ENCODE measurements at places on chromosomes 4 and X. TPM values are rescaled to one million over a fixed set of nuclear protein-coding genes. Genes with fewer than 3 reads are reported as not detected.

DNA sequence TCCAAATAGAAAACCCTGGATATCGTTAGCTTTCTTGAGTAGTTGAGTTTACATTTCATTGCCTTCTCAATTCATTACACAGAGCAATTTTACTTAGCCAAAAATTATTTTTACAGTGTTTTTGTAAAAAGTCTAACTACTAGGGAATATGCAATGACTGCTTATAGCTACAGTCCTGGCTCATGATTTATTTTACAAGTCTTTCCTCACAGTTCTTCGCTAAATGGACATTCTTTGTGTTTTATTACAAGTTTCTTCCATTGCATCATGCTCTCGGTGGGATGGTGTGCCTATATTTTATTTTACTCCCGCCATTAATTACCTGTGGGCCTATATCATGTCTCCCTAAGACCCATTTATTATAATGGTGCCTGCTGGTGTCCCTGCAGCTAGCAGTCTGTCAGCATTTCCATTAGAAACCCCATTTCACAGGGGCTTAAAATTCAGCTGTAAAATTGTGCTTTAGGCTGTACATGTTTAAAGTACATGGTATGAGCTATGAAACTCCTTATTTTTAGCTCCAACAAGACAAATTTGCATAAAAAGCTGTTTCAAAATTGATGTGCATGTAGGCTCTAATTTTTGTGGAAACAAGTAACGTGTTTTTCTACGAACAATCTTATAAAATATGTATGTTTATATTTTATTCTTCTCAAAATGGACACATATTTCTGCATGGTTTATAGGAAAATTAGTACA, 227.4 kb downstream of the SLC7A11 start:
- H3K4me1 ChIP-seq, result no peaks in the 10 kb centered on the region
- no peak overlapping the region for H3K4me3 ChIP-seq

DNA sequence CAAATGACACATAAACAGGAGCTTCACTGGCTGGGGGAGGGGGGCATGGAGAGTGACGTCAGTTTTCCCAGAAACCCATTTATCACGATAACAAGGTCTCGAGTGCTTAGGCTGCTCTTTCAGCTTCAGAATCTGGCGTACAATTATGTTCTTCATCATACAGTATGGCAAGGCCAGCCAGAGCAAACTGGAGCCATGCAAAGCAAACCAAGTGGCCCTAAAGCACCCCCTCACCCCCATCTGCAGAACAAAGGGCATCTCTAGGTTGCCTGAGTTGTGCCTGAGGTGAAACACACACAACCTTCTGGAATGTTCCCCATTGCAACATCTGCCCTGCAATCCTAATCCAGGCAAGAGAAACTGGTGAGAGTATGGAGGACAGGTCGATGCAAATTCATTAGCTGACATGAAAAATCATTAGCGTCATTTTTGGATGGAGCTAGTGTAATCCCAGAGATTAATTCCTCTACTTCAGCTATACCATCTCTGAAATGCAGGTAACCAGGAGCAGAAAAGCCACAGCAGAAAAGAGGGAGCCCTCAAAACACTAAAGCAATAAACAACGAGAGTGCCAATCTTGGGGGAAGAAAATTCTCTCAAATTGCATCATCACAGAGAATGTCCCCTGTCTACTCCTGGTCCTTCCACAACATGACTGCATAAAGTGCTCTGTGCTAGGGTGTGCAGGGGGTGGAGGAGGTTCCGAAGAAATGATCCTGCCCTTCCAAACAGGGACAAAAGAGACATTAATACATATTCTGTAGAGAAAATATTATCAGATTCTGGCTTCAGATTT, 1.8 kb downstream of the SEPTIN6 start:
- DNase-seq, result no peak
- no peaks in the 10 kb centered on the region for H3K36me3 ChIP-seq
- no peak overlapping the region for H3K27ac ChIP-seq
- no peaks in the 10 kb centered on the region for H3K4me1 ChIP-seq

DNA sequence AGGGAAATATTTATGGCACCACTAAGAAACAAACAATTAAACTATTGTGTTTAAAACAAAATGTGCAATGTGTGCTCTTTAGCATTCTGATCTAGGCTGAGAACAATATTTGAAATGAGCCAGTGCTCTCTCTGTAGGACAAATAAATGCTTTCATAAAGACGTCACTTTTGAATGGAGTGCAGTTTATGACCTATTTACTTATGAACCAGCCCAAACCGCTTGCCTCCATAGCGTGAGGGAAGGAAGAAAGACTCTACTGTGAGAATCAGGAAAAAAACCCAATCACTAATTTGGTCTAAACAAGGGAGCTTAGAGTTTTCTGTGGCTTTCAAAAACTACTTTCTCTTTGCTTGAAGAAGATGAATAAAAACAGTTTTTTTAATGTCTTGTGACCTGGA, 39.4 kb downstream of the SAT1 start:
- H3K27me3 ChIP-seq, result no peaks in the 10 kb centered on the region
- DNase-seq, result no peak
- no peaks in the 10 kb centered on the region for H3K4me1 ChIP-seq
- no peaks in the 10 kb centered on the region for H3K36me3 ChIP-seq
- H3K27ac ChIP-seq, result no peak overlapping the region

The CENPVL3 gene
- total RNA-seq, result not detected

The GAGE12H gene
- total RNA-seq, result not detected

DNA sequence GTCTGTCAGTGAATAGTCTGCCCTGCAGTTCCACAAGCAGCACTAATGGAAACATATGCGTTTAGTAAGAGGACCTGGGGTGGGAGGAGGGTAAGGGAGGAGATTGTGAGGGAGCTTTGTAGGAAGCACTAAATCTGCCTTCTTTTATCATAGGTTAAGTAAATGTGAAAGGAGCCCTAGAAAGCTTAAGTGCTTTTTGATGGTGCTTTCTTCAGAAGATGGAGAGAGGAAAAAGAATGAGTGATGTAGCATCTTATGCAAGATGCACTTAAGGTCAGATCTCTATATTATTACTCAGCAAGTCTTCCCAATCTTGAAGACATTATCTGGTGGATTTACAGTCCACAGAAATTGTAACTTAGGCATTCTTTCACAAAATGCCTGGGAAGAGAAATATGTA, 322.7 kb downstream of the PDHA2 start:
- no peak overlapping the region for H3K4me3 ChIP-seq
- no peaks in the 10 kb centered on the region for H3K4me1 ChIP-seq
- no peak overlapping the region for H3K27ac ChIP-seq
- no peaks in the 10 kb centered on the region for H3K27me3 ChIP-seq
- no peaks in the 10 kb centered on the region for H3K36me3 ChIP-seq
